ENCODE measurements at places on chromosomes 6 and 20.

GRCh38 chr6:130223508-130223907, 757 bp upstream of the SAMD3 start:
- no peak for DNase-seq

- DNase-seq, result no peak
These were observed 48.3 kb upstream of the PROKR2 start for GRCh38 chr20:5364997-5365597.

DNA sequence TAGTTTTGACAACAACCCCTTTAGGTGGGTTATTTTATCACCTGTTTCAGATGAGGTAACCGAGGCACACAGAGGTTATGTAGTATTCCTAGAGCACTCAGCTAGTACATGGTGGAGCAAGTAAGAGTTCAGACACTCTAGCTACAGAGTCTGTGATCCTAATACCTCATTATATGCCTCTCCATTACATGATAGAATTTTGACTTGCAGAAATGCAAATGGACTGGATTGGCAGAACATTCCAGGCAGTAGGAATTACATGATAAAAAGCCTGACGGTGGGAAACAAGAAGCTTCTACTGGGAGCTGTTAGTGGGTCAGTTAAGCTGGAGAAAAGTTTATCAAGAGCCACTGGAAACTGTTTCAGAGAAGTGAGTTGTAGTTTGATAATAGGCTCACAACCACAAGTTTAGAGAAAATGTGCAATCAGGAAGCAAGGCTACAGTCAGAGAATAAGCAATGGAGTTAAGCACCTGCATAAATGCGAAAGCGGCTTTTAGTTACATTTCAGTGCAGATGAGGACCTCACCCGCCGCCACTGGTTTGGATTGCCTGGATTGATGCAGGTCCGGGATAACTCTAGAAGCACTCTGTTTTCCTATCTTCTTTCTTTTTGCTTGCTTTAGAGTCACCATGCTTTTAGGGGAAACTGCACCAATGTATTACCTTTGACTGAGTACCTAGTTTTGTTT, 34.7 kb upstream of the MYLK2 start:
- DNase-seq, result no peak

GRCh38 chr6:98885330-98885729, 51.0 kb downstream of the POU3F2 start:
- DNase-seq, result no peak

Data from H54 (cell line).